ENCODE measurements at places on chromosomes 11 and 22. TPM values are rescaled to one million over a fixed set of nuclear protein-coding genes. Genes with fewer than 3 reads are reported as not detected.

DNA sequence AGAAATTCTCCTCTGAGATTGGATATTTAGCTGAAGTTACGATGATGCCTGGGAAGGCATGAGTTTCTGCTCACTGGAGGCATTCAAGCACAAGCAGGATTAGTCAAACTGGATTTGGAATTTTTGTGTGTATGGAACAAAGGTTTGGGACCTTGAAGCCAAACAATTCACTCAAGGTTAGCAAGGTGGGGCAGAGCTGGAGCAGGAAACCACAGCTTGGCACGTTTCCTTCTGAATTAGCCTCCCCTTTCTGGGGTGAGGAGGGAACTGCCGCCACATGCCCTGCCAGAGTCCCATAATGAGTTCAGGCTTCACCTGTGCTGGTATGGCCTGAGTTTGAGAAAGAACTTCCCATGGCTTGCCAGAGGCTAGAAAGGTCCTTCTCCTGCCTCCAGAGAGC, 50.9 kb upstream of the RRAS2 start:
- no peaks in the 10 kb centered on the region for H3K4me1 ChIP-seq
- H3K4me3 ChIP-seq: no peak overlapping the region
- H3K36me3 ChIP-seq: no peaks in the 10 kb centered on the region
- no peaks in the 10 kb centered on the region for H3K27me3 ChIP-seq
- no peak overlapping the region for H3K27ac ChIP-seq

GRCh38 chr11:27698872-27699241, 1.4 kb downstream of the BDNF start:
- peaks cover 12% of the 10 kb centered on the region for H3K4me1 ChIP-seq
- peaks cover 25% of the 10 kb centered on the region for H3K27me3 ChIP-seq
- H3K4me3 ChIP-seq: peak overlapping the region; percentile 71
- DNase-seq: peak; percentile 94
- no peaks in the 10 kb centered on the region for H3K36me3 ChIP-seq
- no peak overlapping the region for H3K27ac ChIP-seq

DNA sequence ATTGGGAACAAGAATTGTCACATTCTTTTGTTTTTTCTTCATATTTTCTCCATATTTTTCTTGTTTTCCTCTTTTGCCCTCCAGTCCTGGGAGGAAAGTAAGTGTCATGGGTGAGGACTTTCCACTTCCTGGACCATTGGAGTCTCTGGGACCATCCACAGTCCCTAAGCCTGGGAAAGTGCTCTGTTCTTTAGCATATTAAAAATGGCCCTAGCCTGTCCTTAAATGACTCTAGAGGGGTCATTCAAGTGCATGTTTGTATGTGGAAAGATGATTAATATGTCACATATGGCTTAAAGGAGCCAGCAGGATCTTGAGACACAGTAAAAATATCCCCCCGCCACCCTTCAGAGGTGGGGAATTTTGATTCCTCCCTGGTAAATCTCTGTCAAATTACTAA, 20.1 kb upstream of the SCGB1D1 start:
- H3K4me1 ChIP-seq: no peaks in the 10 kb centered on the region
- DNase-seq: no peak
- no peak overlapping the region for H3K27ac ChIP-seq

GRCh38 chr11:75717608-75718418, at the start of gene MOGAT2:
TSS of gene MOGAT2 (plus strand) at chr11:75717838. CDS start at chr11:75717889, 51 bp downstream.
- H3K4me1 ChIP-seq: peaks cover 17% of the 10 kb centered on the region
- peak within 1 kb of the TSS; percentile 73 for H3K27ac ChIP-seq
- no peaks in the 10 kb centered on the region for H3K27me3 ChIP-seq
- H3K4me3 ChIP-seq: no peak within 1 kb of the TSS
- no peaks in the 10 kb centered on the region for H3K36me3 ChIP-seq

DNA sequence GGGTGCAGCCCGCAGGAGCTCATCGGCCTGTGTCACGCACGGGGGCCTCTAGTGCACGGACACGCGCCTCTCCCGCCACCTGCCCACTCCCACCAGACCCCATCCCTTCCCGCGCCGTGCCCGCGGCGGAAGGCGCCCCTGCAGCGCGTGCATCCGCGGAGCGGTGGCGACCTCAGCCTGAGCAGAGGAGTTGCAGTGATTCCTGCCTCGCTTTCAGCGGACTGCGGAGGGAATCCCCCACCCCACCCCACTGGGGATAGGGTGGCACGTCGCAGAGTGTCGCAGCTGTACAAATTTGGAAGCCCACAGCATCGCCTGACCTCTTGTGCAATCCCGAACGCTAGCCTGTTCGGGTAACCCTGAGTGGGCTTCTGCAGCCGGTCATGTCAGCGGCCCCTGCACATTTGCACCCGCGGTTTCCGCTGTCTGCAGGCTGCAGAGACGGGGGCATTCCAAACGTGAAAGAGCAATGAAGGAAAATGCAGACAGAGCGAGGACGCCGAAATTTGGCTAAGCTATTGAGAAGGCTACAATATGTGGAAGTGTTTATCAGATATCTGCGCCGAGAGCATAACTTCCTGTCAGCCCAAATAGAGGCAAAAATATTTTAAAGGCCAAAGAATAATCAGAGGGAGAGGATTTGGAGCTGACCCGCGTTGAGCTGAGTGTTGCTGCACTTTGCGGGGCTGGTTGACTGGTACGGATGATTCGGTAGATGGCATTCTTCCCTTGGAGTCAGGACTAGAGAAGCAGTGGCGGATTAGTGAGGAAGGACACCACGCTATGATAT, 617 bp upstream of the ARHGAP20 start:
- no peak overlapping the region for H3K27ac ChIP-seq
- H3K4me3 ChIP-seq: peak overlapping the region; percentile 81
- peaks cover 26% of the 10 kb centered on the region for H3K27me3 ChIP-seq
- no peaks in the 10 kb centered on the region for H3K36me3 ChIP-seq
- peak; percentile 44 for DNase-seq

DNA sequence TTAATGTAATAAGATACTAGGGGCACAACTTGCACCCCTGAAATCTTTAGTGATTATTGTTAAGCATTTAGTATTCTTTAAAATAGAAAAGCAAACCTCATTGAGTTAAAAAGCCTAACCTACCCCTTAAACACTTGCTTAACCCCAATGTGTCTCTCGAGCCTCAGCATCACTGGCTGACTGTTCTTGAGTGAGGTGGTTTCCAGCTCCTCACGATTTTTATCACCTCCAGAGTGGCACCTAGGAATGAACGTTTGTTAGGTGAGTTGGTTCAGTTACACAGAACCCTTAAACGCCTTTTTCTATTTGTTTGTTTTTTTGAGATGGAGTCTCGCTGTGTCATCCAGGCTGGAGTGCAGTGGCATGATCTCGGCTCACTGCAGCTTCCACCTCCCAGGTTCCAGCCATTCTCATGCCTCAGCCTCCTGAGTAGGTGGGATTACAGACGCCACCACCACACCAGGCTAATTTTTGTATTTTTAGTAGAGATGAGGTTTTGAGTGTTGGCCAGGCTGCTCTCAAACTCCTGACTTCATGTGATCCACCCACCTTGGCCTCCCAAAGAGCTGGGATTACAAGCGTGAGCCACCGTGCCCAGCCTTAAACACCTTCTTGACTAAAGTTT, 13.7 kb downstream of the YWHAH start:
- H3K4me3 ChIP-seq: no peak overlapping the region
- H3K4me1 ChIP-seq: no peaks in the 10 kb centered on the region
- no peak for DNase-seq
- no peak overlapping the region for H3K27ac ChIP-seq
- H3K27me3 ChIP-seq: no peaks in the 10 kb centered on the region
- H3K36me3 ChIP-seq: no peaks in the 10 kb centered on the region

DNA sequence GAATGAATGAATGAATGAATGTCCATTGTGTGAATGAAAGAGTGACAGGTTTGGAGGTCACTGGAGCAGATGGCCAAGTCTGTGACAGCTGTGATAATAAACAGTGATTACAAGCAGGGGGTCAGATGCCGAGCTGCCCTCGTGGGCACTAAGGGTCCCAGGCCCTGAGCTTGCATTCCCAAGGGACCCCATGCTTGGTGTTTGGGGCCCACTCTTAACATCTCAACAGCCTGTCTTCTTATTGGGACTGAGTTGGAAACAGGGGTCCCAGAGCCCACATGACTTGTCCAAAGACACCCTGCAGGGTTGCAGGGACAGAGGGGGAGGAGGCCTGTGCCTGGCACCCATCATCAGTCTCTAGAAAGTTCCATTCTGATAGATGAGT, 12.0 kb upstream of the ANO1 start:
- no peak overlapping the region for H3K27ac ChIP-seq
- no peak for DNase-seq
- no peak overlapping the region for H3K4me3 ChIP-seq
- no peaks in the 10 kb centered on the region for H3K36me3 ChIP-seq

DNA sequence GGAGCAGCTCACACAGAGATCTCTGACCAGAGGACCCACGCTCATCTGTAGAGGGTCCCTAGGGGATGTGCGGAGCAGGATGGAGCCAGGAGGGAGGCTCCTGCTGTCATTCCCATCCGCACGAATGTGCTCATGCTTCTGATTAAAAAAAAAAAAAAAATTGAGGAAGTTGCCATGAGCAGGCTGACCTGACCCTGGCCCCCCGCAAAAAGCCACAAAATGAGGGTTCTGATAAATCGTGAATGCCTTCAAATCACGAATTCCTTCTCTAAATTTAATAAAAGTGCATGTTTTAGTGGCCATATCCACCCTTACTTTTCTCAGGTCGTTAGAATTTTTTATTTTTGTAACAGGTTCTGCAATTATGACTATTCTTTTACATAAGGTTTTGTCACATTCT, 378.2 kb downstream of the OPCML start:
- no peak overlapping the region for H3K4me3 ChIP-seq
- H3K36me3 ChIP-seq: no peaks in the 10 kb centered on the region
- DNase-seq: no peak
- no peak overlapping the region for H3K27ac ChIP-seq

GRCh38 chr11:2527621-2528291, 82.9 kb downstream of the KCNQ1 start:
- H3K4me1 ChIP-seq: peaks cover 4% of the 10 kb centered on the region
- H3K36me3 ChIP-seq: no peaks in the 10 kb centered on the region
- no peak overlapping the region for H3K27ac ChIP-seq
- no peak overlapping the region for H3K4me3 ChIP-seq
- no peak for DNase-seq

Gene DCDC1
- 2.4 TPM for total RNA-seq

Gene APOA4
- 1,133 TPM for total RNA-seq
